ENCODE measurements at places on chromosomes 16 and 17.

GRCh38 chr16:81765111-81765919, 13.8 kb upstream of the PLCG2 start:
- no peak for DNase-seq

DNA sequence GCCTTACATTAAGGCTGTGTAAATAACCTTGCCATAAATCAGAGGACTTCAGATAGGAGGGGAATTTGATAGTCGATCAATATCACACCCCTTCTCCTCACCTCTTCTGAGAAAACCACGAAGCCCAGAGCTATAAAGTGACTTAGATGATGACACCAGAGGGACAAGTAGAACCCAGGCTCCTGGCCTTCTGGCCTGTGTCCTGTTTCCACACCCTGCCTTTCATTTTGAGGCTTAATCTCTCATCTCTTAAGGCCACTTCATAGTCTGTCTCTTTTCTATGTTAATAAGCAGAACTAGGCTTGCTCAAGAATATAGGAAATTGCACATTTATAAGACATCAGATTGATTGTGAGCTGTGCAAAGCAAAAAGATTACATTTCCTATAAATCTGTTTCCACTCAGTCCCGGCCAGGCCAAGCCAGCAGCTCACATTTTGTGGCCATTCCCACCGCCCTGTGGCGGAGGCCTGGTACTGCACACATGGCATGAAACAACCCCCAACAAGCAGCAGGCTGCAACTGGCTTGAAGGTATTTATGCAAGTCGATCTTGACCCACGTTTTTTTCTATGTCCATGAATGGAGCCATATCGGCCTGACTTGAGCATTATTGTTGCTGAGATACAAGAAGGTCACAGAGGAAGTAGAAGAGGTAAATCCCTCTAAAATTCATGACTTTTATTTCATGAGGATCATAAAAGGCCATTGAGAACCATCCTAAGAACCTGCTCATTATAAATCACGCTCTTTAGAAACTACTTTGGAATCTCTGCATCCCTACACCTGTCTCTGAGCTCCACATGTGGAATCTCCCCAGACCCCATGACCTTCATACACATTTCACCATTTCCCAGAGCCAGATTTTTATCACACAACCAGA, 93.7 kb downstream of the PMP22 start:
- DNase-seq, result peak; percentile 15

GRCh38 chr17:17514361-17514992, 18.3 kb upstream of the RASD1 start:
- DNase-seq, result no peak

DNA sequence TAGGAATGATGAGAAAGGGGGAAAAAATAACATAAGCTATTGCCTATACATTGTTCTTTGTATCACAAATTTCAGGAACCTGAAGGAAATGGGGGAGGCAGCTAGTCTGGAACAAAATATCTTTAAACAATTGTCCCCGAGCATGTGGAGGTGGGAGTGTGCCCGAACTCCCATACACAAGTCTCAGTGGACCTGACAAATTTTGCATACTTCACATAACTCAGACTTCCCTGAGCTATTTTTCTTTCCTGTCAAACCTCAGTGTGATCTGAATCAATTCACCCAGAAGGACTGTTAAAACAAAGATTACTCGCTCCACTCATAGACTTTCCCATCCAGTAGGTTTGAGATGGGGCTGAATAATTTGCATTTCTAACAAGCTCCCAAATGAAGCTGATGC, 1.6 kb upstream of the XPO6 start:
- no peak for DNase-seq

DNA sequence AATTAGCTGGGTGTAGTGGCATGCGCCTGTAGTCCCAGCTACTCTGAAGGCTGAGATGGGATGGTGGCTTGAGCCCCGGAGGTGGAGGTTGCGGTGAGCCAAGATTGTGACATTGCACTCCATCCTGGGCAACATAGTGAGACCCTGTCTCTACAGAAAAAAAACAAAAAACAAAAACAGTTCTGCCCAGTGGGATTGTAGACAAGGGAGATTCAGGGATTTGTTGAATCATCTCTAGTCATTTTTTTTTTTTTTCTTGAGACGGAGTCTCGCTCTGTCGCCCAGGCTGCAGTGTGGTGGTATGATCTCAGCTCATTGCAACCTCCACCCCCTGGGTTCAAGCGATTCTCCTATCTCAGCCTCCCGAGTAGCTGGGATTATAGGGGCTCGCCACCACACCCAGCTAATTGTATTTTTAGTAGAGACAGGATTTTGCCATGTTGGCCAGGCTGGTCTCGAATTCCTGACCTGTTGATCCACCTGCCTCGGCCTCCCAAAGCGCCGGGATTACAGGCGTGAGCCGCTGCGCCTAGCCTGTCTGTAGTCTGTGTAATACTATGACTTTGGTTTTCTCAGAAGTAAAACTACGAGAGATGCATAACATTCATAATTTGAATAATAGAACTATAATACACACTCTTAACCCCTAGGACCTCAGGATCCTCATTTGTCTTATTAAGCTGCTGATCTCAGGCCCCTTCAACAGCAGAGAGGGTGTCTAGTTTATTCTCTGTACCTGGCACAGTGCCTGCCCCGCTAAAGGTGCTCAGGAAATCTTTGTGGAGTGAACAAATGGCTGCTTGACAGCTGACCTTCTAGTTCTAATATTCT, 1.4 kb downstream of the TEN1 start:
- DNase-seq, result no peak

- DNase-seq, result no peak
Measured at GRCh38 chr16:79554912-79555311, 45.6 kb downstream of the MAF start.

GRCh38 chr17:78170692-78171590, 2.6 kb downstream of the SYNGR2 start:
- DNase-seq, result no peak

GRCh38 chr17:27458524-27458908, 2.3 kb downstream of the KSR1 start:
- DNase-seq, result no peak

GRCh38 chr17:74088285-74088933, 115.1 kb upstream of the RPL38 start:
- DNase-seq, result no peak

DNA sequence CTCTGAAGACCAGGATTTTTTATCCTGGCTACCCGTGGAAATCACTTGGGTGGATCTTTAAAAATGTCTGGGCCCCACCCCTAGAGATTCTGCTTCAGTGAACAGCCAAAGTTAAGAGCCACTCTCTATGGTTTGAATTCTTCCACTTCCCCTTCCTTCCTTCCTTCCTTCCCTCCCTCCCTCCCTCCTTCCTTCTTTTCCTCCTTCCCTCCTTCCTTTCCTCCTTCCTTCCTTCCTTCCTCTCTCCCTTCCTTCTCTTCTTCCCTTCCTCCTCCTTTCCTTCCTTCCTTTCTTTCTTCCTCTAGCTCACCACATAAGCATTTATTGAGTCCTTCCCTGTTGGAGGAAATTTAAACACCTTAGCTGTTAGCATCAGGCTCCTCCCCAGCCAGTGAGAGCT, 203.6 kb downstream of the KATNIP start:
- DNase-seq, result no peak

GRCh38 chr16:88553739-88554138, 16.5 kb upstream of the ZC3H18 start:
- DNase-seq, result no peak

- DNase-seq, result no peak
Measured at GRCh38 chr16:85539084-85539483, 74.0 kb upstream of the GSE1 start.

- no peak for DNase-seq
Measured at GRCh38 chr17:15744885-15745284, 12.8 kb downstream of the TBC1D26 start.

DNA sequence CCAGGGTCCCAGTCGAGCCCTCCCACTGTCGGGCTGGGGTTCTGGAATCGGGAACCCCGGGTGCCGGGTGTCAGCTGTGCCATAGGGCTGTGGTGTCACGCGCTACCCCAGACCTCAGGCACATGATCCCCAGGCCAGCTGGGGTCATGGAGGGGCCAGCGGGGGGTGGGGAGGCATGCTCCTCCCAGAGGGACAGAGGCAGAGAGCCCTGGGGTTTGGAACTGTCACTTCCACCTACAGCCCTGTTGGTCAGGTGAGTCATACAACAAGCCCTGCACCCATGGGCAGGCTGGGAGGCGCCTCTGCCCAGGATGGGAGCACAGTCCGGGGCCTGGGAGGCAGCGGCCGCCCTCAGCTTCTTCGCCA, 63.0 kb downstream of the BAIAP2 start:
- no peak for DNase-seq
